ENCODE measurements at places on chromosomes 1 and 21.

DNA sequence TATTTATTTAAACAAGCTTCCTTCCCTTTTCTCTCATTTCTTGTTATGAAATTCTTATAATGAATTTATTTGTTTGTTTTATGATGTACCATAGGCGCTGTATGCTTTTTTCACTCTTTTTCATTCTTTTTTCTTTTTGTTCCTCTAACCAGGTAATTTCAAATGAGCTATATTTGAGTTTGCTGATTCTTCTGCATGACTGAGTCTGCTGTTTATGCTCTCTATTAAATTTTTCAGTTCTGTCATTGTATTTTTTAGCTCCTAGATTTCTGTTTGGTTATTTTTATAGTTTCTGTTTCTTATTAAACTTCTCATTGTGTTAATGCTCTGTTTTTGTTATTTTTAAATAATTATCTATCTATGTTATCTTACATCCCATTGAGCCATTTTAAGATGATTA, 232.4 kb downstream of the LHX8 start:
- no peak for DNase-seq

DNA sequence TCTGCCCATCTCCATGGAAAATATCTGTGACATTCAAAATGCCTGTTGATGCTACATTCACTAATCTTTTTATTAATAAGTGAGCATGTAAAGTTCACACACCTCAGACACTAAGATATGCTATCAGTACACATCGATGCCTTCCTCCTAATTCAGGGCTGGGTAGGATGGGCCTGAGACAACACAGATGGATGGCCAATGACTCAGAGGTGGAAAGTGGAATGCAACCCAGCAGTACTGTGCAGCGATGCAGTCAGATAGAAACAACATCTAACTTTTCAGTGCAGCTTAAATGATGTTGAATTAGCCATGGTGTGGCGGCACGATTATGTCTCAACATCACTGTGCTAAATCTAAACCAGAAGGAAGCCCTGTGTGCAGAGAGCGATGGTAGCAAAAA, 161.6 kb upstream of the KCNJ15 start:
- DNase-seq: no peak

GRCh38 chr21:46126309-46127238, 28.7 kb downstream of the COL6A2 start:
- DNase-seq: no peak

DNA sequence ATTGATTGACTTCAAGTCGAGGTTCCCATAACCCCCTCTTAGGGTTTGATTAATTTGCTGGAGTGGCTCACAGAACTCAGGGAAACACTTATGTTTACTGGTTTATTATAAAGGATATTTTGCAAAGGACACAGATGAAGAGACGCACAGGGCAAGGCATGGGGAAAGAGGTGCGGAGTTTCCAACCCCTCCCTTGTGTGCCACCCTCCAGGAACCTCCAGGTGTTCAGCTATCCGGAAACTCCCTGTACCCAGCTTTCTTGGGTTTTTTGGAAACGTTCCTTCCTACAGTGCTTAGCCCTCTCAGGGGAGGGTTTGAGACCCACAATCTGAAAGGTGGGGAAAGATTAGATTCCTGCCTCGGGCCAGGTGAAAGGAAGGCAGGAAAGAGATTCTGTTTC, 48.2 kb downstream of the UCK2 start:
- no peak for DNase-seq

DNA sequence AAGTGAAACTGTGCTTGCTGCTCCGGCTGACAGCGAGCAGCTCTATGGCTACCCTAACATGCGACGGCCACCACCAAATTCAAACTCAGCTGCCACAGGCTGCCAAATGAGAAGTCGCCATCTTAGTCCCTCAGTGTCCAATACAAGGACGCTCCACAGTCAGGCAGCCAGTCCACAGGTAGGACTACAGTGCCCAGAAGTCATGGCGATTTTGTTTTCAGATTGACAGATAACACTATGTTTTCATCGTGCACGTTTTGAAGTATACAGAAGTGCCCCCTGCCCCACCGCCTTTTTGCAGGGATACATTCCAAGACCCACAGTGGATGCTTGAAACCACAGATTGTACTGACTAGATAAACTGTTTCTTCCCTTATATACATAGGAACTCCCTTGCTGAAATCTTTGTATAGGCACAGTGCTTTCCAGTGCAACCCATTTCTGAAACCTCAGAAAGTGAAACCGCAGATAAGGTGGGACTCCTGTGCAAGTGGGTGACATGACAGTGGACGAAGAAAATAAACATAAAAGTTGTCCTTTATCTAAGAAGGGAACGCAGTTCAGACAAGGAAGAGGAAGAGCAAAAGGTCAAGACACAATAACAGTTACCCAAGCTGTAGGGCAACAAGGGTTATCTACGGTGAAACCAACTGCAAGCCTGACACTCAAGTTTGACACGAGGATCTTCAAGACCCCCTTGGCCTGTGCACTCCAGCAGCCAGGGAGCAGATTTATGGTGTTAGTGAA, 52.2 kb downstream of the STX6 start:
- DNase-seq: peak; percentile 96

- no peak for DNase-seq
Observed at GRCh38 chr1:199522338-199522737, 505.2 kb upstream of the NR5A2 start.

- DNase-seq: peak; percentile 62
Observed at GRCh38 chr1:22641906-22642636, 1.4 kb upstream of the C1QC start.

- no peak for DNase-seq
Observed at GRCh38 chr1:109529881-109530456, 9.7 kb upstream of the GPR61 start.

DNA sequence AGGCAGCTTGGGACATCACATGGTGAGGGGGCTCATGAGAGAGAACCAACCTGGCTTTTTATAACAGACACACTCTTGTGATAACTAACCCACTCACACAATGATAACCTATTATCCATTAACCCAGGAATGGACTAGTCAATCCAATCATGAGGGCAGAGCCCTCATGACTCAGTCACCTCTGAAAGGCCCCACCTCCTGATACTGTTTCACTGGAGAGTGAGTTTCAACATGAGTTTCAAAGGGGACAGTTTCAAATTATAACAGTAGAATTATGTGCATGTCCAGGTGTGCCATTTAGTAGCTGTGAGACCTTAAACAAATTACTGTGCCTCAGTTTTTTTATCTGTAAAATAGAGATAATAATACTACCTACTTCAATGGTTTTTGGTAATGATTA, 47.6 kb upstream of the PPP2R5A start:
- no peak for DNase-seq

- no peak for DNase-seq
Observed at GRCh38 chr1:173427146-173428054, 49.7 kb upstream of the PRDX6 start.

Measured in OCI-M1 (cell line).